Muscle of arm (tissue), 14 donors: ENCODE measurements at places on chromosomes 7 and 10. TPM values are rescaled to one million over a fixed set of nuclear protein-coding genes. Genes with fewer than 3 reads are reported as not detected.

DNA sequence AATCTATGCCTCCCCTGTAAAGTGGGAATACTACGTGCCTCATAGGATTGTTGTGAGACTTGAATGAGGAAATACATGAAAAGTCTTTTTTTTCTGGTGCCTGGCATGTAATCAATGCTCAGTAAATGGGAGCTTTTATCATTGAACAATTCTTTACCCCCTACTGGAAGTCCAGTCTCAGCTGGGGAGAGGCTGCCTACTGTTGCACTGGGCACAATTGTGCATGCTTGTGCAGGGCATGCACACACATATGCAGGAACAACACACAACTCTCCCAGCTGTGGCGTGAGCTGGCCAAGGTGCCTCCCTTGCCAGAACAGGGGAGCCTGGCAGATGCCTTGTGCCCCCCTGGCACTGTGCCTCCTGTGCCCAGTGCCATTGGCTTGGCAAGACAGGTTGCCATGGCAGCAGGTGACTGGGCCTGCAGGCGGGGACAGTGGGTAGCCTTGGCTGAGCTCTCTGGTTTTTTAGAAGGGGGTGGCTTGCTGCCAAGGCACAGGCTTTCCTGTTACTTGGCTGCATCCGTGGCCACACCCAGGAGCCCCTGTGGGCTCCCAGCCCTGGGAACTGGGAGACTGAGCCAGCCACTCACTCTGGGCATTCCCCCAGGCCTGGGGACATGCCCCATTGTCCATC, 16.1 kb upstream of the PALD1 start:
- DNase-seq: no peak

GRCh38 chr7:144391823-144392255, 11.7 kb downstream of the NOBOX start:
- DNase-seq: peak; percentile 74

DNA sequence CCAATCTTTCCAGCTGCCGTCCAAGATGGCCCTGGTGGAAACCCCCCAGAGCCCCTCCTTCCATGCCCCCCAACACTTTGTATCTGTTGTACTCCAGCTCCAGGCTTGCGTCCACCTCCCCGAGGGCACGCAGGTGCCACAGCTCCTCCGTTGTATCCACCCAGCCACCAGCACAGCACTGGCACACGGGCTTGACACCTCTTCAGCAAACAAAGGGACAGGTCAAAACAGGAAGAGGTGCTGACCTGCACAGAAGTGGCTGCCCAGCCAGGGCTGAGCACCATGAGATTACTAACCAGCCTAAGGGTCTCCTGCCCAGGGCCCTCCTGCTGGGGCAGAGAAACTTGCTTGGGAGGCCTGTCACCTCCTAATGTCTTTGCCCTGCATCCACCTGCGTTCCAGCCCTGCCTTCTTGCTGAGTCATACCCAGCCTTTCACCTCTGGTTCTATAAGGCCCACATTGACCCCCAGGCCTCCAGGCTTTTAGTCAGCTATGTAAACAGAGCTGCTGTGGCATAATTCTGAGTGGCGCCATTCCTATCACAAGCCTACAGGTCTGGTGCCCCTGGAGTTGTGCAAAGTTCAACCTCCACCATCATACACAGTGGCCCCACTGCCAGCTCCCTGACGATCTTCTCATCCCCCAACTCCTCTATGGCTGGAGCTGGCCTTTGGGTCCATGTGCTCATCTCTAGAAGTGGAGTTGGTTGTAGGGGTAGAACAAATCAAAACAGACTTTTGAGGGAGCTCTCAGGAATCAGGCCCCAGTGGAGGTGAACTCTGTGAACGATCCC, 20.9 kb downstream of the SLC29A3 start:
- DNase-seq: no peak

Gene CPVL
- polyA plus RNA-seq: 26.1 TPM

GRCh38 chr10:128877936-128878335, 589.1 kb upstream of the MGMT start:
- no peak for DNase-seq

GRCh38 chr7:81361769-81362312, 408.0 kb downstream of the HGF start:
- no peak for DNase-seq

- DNase-seq: no peak
Observed at GRCh38 chr7:98571006-98571405, 46.1 kb upstream of the NPTX2 start.

Gene UCN3
- polyA plus RNA-seq: not detected

Gene SHLD2
- 23.0 TPM for polyA plus RNA-seq

DNA sequence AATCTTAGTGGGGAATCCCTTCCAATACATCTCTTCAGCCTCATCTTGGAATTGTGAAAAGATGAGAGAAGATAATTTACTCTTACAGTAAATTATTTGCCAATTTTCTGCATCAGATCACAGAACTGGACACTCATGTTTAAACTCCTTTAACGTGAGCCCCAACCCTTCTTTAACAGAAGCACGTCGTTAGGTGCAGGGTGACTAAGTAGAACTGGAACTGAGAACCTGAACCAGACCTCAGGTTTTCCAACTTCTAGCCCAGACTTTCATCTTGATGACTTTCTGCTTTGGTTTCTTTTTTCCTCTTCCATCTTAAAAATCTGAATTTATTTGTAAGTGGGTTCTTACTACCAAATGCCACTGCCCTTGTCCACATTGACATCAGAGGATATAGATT, 57.2 kb upstream of the LYZL2 start:
- DNase-seq: no peak

Gene AASS
- polyA plus RNA-seq: 36.5 TPM

Gene ASZ1
- not detected for polyA plus RNA-seq

DNA sequence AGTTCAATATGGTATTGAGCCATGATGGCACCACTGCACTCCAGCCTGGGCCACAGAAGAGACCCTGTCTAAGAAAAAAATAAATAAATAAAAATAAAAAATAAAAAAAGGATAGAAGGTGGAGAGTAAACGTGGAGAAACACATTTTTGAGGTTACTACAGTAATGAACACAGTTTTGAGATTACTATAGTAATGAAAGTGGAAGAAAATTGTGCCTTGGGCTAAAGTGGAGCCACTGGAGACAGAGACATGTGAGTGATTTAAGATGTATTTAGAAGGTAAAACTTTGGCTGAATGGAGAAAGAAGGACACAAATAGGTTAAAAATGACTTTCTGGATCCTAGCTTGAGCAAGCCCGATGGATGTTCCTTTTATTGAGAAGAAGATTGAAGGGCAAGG, 76.8 kb downstream of the HGF start:
- no peak for DNase-seq

DNA sequence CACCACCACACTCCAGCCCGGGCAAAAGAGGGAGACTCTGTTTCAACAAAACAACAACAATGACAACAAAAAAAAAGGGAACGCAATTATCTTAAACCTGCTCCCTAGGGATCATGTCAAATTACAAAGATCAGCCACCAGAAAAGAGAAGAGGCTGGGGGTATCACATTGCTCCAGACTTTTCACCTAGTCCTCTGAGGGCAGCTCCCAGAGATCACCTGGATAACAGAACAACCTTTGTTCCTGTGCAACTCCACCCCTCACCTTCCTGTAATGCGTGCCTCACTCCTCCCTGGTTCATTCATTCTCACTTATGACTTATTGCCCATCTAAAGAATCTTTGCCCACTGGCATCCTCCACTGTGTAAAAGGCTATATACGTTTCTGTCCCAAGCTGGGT, 31.8 kb downstream of the SVOPL start:
- DNase-seq: no peak

Gene PTPRZ1
- 13.0 TPM for polyA plus RNA-seq

DNA sequence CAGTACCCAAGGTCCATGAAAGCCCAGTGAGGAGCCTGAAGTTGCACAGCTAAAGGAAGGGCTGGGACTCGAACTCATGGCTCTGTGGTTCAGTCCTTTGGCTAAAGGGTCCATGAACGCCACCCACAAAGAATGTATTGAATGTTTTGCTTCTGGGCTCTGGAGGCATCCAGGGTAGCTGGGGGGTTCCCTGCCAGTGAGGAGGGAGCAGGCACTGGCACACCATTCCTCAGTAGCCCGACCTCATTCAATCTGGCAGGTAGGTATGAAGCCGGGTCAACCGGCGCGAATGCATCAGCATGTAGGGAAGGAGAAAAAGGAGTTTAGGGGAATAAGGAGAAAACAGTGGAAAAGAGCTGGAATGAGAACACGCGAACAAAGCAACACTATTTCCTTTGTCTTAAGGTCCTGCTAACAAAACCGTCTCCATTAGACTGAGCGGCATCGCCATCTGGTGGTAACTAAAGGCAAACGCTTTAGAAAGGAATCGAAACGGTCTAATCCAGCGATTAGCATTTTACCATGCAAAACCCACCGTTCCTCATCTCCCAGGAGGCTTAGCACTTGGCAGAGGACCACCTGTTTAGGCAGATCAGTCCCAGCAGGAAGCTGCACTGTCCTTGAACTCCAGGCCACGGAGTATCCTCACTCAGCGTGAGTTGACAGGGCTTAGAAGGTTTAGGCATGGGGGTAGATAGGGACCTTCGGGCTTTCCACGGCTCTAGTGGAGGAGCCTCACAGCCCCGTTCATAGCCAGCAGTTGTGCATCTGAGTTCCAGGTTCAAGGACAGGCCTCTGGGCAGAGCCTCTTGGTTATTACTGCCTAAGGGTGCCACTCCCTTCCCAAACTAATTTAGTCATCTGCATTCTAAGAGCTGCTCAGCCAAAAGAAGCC, 122.8 kb downstream of the UBE2H start:
- peak; percentile 84 for DNase-seq

Gene DOCK1
- 29.1 TPM for polyA plus RNA-seq

- DNase-seq: no peak
Observed at GRCh38 chr10:125721035-125721434, 1.5 kb downstream of the EDRF1 start.

Gene TMEM130
- polyA plus RNA-seq: 6.4 TPM

Gene SORBS1
- polyA plus RNA-seq: 103 TPM

DNA sequence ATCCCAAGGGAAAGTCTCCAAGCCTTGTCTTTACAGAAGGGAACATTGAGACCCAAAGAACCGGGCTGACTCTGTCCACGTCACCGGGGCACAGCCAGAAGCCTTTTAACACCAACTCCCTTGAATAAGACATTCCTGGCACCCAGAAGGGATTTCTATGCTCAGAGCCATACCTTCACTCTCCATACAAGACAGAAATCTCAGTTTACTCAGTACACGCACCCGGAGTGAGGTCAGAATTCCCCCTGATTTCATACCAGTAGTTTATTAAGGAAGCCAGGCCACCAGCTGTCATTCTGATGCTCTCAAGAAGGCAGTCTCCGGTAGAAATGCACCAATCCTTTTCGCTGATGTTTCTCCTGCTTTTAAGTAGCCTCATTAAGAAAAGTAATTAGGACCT, 134.2 kb upstream of the KCNMA1 start:
- no peak for DNase-seq

GRCh38 chr7:2172311-2173188, 60.2 kb downstream of the MAD1L1 start:
- peak; percentile 71 for DNase-seq

Gene DGKB
- not detected for polyA plus RNA-seq

Gene CACNB2
- 2.5 TPM for polyA plus RNA-seq

GRCh38 chr10:62727934-62728333, 76.6 kb upstream of the ADO start:
- DNase-seq: no peak

Gene TUBAL3
- 0.14 TPM for polyA plus RNA-seq

DNA sequence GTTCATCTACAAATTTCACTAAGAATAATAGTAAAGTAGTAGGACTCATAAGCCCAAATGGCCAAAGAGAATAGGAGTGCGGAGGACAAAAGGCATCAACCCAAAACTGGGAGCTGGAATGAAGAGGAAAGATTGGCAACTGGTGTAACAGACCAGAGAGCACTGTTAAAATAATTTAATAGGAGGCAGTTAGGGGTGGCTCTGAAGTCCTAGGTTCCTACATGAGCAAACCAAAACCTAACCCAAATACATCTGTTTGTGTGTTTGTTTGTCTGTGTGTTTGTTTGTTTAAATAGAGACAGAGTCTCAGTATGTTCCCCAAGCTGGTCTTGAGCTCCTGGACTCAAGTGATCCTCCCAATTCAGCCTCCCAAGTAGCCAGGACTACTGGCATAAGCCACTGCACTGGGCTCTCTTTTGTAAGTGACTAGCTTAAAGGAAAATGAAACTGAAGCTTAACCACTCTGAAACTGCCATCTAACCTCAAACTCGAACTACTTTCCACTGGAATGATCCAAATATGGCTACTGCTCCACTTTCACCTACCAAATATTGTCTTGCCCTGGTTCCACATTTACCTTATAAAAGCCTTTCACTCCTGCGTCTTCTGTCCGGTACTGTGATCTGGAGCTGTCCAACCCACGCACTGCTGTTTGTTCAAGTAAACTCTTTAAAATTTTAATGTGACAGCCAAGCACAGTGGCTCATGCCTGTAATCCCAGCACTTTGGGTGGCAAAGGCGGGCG, 94.9 kb downstream of the AKR1D1 start:
- no peak for DNase-seq

DNA sequence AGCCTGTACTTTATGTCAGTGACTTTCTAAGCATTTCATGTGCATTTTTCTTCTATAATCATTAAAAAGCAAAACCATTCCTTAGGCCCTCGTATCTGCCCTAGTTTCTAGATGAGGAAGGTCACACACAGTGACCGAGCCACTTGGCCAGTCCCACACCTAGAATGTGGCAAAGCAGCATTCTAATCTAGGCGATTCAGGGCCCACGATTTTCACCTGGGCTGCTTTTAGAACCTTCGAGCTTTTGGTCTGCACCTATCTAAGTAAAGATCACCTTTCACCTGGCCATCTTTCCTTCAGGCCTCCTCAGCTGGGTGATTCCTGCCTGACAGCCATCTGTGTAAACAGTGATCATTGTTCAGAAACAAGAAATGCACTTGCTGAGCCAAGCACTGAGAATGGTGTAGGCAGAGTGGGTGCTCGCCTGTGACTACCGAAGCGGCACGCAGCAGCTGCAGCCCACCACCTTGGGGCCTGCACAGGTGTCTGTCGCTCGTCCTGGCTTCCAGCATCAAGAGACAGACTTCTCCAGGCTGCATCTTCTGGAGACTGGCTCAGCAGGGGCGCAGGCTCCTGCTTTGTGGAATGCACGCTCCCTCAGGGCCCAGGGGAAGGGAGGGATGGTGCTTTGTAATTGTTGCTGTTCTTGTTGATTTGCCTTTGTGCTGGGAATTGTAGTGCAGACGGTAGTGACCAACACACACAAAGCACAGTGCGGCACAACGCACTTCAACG, 149.0 kb upstream of the INSYN2A start:
- no peak for DNase-seq

DNA sequence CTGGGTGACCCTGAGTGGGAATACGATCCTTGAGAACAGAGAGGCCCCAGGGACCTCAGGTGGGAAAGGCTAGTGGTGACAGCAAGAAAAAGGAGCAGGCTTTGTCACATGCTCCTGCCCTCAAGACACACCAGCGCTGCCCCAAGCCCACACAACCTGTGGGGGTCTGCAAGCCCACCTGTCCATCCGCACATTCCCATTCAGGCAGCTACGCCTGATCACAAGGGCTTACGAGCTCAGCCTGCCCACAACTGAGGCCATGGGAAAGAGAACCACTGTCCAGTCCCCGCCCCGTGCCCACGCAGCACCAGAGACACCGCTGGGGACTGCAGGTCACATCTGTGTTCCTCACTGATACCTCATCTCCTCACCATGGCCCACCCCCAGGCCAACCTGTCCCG, 26.7 kb downstream of the EBF3 start:
- DNase-seq: no peak

Gene PLAU
- 34.6 TPM for polyA plus RNA-seq
